RPMI8226 (cell line): ENCODE measurements at places on chromosomes 3 and 15.

DNA sequence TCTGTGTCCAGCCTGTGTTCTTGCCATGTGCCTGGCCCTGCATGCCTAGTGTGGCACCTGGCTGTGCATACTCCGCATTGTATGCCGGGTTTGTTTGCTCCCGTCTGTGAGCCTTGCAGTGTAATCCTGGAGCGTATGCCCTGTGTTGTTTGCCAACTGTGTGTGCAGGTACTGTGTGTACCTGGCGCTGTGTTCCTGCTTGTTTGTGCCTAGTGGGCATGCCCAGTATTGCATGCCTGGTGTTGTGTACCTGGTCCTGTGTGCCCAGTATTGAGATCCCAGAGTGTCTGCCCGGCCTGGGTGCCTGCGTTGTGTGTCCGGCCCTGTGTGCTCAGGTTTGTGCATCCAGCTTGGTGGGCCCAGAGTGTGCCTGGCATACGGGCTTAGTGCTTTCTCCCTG is 54.5 kb upstream of the CHRNA7 start:
- no peak for DNase-seq

- no peak for DNase-seq
Measured at GRCh38 chr3:39960515-39961191, 151.2 kb downstream of the MYRIP start.

DNA sequence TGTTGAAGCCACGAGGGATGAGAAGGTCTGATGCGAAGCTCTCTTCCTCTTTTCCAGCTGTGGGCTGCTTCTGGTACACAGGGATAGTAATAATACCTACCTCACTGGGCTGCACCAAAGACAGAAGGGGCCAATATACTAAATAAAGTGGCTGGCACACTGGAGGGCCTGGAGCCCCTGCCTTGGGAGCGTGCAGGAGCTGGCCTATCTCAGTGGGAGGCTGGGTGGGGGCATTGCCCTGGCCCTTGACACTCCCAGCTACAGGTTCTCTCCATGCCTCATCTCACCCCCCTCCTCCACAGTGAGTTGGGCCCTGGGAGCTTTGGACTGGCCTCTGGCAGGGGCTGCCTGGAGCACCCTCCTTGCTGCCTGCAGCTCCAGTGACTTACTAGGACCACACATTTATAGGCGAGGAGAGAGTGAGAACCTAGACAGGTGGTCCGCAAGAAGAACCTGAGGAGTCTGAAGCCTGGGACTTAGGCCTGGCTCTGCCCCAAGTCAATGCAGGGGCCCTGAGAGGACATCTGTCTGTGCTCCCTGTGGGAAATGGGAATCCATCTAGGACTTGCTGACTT is 1.6 kb downstream of the NOX5 start:
- DNase-seq: no peak

GRCh38 chr3:190620886-190621608 is 107.2 kb downstream of the IL1RAP start:
- DNase-seq: no peak

DNA sequence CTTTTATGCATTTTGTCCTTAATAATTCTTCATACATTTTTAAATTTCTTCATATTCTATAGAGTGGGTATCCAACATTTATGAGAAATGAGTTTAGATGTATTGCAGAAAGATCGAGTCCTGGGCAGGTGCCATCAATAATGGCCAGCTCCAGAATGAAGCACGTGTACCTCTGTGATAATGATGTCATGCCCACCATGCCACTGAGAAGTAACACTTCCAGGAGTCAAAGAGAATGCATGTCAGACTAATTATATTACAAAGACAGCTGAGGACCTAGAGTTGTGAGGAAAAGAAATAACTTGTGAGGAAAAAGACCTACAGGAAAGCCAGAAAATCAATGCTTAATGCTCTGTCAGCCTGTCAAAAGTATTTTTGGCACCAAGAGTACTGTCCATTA is 157.4 kb upstream of the P2RY1 start:
- DNase-seq: no peak

- no peak for DNase-seq
Measured at GRCh38 chr15:87760547-87761314, 495.8 kb downstream of the NTRK3 start.

GRCh38 chr15:39704689-39705088 is 78.0 kb downstream of the FSIP1 start:
- no peak for DNase-seq

GRCh38 chr3:5332270-5332956 is 144.9 kb downstream of the EDEM1 start:
- no peak for DNase-seq

GRCh38 chr15:80109388-80109787 is 43.4 kb upstream of the FAH start:
- no peak for DNase-seq

DNA sequence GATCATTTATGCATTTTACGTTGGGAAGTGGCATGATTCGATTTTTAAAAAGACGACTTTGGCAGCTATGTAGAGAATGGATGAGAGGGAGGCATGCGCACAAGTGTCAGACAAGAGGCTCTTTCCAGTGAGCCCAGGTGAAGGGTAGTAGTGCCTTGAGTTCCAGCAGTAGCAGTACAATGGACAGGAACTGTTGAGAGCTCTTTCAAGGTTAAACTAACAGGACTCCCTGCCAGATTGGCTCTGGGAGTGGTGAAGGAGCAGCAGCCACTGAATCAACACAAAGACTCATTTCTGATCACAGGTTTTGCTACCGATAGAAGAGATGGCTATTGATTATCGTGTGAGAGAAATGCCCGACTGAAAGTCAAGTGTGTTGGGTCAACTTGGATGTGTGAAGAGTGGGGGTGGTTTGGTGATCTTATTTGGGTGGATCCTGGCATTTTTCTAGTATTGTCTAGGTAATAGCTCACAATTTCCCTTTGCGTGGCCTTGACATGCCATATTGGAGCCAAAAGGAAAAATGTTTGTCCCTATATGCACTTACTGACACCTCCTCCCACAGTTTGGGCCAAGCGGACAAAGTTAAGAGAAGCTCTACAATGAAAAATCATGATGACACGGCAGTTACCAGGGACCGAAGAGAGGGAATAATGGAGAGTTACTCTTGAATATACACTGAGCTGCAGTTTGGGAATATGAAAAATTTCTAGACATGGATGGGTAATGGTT is 81.6 kb upstream of the MDFIC2 start:
- DNase-seq: no peak

DNA sequence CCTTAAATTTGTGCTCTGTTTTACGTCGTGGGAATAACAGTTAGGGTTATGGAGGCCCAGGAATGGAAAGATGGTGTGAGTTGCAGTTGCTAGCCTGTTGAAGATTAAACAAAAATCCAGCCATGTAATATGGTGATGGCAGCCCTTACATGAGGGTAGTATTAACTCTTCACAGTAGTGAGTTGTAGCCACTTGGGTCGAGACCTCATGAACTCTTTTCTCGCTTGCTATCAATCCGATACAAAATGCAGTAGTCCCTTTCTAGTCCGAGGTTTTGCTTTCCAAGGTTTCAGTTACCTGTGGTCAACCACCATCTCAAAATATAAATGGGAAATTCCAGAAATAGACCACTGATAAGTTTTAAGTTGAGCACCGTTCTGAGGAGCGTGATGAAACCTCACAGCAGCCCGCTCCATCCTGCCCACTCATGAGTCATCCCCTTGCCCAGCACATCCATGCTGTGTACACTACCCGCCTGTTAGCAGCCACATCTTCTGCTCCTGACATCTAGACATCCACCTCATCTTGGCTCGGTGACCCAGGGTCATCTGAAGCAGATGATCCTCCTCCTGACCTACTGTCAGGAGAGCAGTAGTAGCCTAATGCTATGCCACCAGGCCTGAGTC is 177.9 kb downstream of the CDIN1 start:
- no peak for DNase-seq

DNA sequence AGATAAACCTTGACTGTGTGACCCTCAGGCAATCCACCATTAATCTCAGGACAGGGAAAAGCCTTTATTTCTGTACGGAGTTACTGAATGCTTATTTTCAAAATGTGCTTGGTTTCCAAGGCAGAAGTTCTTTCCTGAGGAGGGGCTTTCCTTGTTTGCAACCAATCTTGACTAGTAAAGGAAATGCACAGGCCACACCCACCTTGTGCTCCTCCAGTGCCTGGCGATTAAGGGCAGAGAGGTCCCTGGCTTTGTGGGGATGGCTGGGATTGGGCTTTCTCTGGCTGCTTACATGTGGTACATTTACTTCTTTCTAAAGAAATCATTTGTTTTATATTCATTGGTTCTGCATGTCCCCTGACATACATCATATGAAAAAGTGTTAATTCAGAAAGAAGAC is 47.8 kb downstream of the ZNF621 start:
- no peak for DNase-seq

DNA sequence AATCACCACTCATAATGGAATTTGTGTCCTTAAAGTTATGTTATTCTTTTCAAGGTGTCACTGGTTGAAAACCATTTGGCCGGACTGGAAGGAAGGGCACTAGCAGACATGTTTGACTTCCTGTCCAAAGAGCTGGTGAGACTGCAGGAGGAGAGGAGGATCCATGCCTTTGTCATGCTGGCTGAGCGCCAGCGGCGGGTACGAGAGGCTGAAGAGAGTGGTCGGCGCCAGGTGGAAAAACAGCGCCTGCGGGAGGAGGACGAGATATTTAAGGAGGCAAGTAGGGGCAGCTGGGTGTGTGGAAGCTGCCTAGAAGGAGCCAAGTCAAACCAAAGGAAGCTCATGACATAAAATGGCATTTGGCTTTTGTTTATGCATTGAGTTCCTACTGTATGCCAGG is 38.0 kb upstream of the NR1I2 start:
- peak; percentile 15 for DNase-seq

DNA sequence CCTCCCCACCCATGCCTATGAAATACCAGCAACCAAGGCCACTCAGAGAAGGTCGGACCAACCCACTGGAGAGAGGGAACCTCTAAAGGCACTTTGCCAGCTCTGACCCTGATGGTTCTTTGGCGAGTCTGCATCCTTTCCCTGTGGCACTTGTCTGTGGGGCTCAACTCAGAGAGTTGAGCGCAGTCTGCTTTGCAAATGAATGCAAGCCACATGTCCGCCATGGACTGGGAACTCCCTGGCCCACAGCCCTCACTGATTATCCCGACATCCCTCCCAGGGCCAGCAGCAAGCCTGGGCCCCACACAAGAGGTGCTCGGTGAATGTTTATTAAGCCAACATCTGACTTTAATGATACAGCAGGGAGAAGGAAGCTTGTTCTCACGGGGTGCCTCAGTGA is 55.5 kb upstream of the HES1 start:
- no peak for DNase-seq

- DNase-seq: no peak
Measured at GRCh38 chr3:184291738-184292445, 7.1 kb upstream of the PSMD2 start.

GRCh38 chr3:70358978-70359580 is 46.6 kb upstream of the MDFIC2 start:
- peak; percentile 33 for DNase-seq

- DNase-seq: no peak
Measured at GRCh38 chr3:22495791-22496190, 707.3 kb upstream of the UBE2E2 start.

DNA sequence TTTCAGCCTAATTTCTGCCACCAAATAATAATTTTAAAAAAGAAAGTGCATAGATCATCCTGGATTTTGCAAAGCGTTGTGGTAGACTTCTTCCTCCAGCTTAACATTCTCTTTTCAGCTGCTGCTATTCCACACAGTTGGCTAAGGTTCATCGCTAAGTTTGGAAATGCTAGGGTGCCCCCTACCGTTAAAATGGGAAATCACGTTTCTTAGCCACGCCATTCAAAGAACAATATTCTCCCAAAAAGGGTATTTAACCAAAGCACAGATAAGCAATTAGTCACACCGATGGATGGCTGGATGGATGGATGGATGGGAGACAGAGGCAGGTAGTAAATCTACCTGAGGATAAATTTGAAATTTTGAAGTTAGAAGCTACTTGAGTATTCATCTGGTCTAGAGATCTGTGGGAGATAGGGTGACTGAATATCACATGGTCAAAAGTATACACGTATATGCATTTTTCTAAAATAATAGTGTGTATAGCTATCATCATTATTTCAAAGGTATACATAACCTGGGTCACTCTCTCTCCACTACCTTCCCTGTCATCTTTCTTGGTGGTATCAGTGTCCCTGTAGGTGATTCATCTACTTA is 67.2 kb downstream of the EFHB start:
- peak; percentile 49 for DNase-seq

GRCh38 chr3:103440539-103441203 is 1005.9 kb downstream of the ZPLD1 start:
- no peak for DNase-seq

- peak; percentile 55 for DNase-seq
Measured at GRCh38 chr3:169430707-169431404, 232.7 kb downstream of the MECOM start.
